ENCODE measurements at places on chromosomes 7 and 10. TPM values are rescaled to one million over a fixed set of nuclear protein-coding genes. Genes with fewer than 3 reads are reported as not detected.

The NKX1-2 gene
- not detected for total RNA-seq

The CLDN12 gene
- 29.0 TPM for total RNA-seq

The NFE2L3 gene
- 1.8 TPM for total RNA-seq

The PKD2L1 gene
- total RNA-seq = 1.1 TPM

The TCAF2 gene
- total RNA-seq = 3.6 TPM

The HTR5A gene
- total RNA-seq = not detected

The FGL2 gene
- 208 TPM for total RNA-seq

The MSMB gene
- total RNA-seq = not detected

DNA sequence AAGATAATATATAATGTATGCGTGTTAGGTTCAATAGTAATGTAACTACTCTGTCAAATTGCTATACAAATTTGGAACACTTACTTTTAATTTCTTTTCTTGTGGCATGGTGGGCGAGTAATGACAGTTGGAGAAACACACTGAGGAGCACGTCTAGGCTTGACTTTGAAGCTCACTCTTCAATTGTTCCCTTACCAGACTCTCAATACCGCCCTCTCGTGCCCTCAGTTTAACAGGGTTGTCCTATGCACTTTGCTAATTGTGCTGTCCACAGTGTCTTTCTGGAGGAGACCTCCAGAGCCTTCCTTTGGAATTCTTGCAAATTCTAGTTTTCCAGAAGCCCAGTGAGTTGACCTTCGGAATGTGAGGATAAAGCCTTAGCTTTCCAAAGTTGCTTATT is 107.2 kb upstream of the RELN start:
- no peaks in the 10 kb centered on the region for H3K27me3 ChIP-seq
- H3K4me3 ChIP-seq = no peak overlapping the region
- DNase-seq = no peak
- no peaks in the 10 kb centered on the region for H3K36me3 ChIP-seq
- H3K27ac ChIP-seq = no peak overlapping the region

DNA sequence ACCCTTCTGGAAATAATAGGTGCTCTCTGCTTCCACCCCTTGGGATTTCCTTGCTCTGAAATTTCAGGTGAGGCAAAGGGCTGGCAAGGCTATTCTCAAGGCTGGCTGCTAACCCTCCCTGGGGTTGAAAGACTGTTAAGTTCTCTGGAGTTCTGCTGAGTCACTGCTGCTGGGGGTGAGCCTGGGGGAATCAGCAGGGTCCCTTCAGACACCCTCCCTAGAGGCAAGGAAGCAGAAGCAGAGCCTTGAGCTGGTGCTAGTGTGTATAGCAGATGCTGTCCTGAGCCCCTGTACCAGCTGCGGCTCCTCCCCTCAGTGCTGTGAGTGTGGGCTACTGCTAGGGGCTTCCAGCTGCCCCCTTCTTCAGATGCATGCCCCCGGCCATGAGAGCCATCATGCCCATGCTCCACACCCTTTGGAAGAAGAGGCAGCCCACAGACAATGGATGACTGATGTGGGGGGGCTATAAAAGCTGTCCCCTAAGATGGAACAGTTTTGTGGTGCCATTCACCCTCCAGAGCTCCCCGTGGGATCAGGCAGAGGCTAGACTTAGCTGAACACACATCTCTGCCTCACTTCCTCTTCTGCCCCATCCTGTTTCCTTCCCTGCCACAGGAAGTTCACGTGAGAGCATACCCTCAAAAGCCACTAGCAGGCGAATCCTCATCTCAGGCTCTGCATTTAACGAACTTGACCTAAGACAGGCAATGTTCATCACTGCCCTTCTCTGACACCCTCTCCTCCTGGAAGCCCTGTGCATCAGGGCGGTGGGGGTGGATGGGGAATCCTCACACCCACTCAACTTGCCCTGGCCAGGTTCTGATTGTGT is 91.8 kb downstream of the SH3PXD2A start:
- H3K27ac ChIP-seq = no peak overlapping the region
- H3K36me3 ChIP-seq = no peaks in the 10 kb centered on the region
- DNase-seq = no peak
- no peak overlapping the region for H3K4me3 ChIP-seq
- no peaks in the 10 kb centered on the region for H3K4me1 ChIP-seq
- H3K27me3 ChIP-seq = no peaks in the 10 kb centered on the region

DNA sequence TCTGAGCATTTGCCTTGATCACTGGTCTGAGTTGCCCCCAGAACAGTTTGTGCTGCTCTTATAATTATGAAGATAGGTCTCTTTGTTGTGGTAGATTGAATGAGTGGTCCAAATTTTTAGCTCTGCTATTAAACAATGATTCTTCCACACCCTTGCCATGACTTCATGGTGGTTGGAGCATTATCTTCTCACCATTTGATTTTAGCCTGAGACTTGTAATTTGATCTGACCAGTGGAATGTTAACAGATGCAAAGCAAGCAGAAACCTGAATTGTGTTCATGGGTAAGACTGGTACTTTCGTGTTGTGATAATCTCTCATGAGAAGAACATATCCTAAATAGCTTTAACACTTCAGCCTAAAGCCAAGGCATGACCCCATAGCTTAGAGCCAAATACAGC is 139.1 kb downstream of the TFPI2 start:
- H3K36me3 ChIP-seq = no peaks in the 10 kb centered on the region
- no peak overlapping the region for H3K27ac ChIP-seq
- H3K27me3 ChIP-seq = no peaks in the 10 kb centered on the region
- no peaks in the 10 kb centered on the region for H3K4me1 ChIP-seq
- H3K4me3 ChIP-seq = no peak overlapping the region

DNA sequence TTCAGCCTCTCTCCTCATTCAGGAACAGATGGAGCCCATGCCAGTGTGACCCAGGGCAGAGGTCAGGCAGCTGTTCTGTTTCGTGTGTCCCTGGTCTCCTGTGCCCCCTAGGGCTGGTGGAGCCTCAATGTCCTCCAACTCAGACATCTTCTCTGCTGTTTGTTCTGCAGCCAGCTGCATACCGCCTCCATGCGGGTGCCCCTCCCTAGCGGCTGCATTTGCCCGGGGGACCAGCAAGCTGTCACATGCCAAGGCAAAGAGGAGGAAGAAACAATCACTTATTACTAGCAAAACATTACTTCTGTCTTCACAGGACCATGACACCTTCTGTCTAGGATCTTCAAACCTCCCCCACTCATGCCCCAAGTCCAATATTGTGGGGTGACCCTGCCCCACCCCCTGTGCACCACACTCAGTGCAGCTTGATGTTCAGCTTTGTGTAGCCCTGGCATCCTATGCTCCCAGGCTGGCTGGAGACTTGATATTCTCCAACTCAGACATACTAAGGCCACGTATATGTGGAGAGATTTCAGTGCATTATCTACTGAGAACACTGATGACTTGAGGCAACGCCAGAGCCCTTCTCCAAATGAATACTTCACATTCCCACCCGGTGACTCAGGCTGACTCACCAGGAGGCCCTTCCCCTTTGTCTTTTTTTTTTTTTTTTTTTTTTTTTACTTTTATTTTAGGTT is 188.9 kb downstream of the SKIDA1 start:
- no peaks in the 10 kb centered on the region for H3K36me3 ChIP-seq
- DNase-seq = peak; percentile 74
- no peaks in the 10 kb centered on the region for H3K27me3 ChIP-seq
- peaks cover 3% of the 10 kb centered on the region for H3K4me1 ChIP-seq

DNA sequence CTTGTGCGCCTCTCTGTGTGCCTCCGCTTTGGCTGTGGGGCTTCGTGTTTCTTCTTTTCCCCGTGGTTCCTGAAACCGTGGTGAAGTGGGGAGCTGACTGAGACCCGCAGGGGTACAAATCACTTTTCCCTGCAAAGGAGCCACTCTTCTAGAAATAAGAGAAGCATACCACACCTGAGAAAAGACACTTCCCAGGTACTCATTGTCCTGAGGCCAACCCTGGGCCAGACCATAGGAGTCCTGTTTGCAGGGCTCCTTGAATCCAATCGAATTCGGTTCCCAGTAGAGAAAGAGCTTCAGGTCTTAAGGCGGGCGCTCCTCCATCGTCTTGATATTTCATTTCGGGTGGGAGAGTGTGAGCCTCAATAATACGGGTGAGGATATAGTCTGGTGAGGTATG is 32.4 kb upstream of the ZNF273 start:
- no peaks in the 10 kb centered on the region for H3K4me1 ChIP-seq
- no peak for DNase-seq
- H3K36me3 ChIP-seq = no peaks in the 10 kb centered on the region
- no peaks in the 10 kb centered on the region for H3K27me3 ChIP-seq

DNA sequence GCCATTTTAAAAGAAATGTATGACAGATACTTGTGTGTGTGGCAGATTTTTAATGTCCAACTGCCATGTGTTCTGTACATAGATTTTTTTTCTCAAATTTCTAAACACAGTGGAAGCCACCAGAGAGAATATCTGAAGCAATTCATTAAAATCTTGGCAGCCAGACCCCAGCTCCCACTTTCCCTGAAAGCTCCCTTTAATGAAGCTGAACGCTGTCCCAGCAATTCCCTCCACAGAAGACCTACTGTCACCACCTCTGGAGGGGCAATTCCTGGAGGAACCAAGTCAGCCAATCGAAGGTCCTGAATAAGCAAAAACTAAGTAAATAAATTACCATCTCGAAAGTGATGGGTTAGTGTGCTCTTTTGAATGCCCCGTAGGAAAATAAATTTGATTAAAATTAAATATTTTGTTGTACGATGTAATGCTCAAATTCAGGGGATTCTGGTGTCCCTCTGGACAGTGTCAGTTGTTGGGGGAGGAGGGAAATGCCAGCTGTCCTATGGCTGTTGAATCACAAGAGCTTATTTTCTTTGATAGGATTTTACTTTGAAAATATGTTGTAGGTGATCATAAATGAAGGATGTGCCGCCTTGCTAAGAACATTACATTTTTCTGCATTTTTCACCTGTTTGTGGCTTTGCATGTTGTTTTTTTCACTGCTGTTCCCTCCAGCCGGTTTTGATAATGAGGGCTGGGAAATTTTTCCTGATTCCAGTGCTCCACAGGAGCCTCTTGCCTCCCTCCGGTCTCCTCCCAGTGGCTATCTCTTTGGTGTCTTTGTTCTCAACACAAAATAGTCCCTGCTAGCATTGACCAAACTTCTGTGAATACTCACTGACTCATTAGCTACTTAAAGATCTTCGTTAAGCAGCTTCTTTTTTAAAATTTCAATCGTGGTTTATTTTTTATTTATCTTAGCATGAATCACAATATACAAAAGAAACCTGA is 9.2 kb upstream of the GSAP start:
- no peaks in the 10 kb centered on the region for H3K4me1 ChIP-seq
- no peaks in the 10 kb centered on the region for H3K36me3 ChIP-seq
- H3K27me3 ChIP-seq = no peaks in the 10 kb centered on the region
- H3K27ac ChIP-seq = no peak overlapping the region

DNA sequence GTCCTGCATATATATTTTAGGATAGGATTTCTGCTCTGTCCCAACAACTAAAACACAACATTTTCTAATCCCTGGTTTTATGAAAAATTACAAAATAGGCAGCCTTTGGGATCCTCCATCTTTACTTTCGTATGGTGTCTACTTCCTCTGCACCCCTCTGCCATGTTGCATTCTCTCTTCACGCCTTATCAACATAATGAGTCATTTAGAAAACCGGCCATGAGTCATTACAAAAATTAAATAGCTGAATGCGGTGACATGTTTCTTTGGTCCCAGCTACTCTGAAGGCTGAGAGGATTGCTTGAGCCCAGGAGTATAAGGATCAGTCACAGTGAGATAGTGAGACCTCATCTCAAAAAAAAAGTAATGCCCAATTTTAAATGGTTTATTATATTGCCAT is 148.1 kb upstream of the CELF2 start:
- no peak for DNase-seq
- no peaks in the 10 kb centered on the region for H3K36me3 ChIP-seq
- H3K4me3 ChIP-seq = no peak overlapping the region
- H3K27ac ChIP-seq = no peak overlapping the region

DNA sequence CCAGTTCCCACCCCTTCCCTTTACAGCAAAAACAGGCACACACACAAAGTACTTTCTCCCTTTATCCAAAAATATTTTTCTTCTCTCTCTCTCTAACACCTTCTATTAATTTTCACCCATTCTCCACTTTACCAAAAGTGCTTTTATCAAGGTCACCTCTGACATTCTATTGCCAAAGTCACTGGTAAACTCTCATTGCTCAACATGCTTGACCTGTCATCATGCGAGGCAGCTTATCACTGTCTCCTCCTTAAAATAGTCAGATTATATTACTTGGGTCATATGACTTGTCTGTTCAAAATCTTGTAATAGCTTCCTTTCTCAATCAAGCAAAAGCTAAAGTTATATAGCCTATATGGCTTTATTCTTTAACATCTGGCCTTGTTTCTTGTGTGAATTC is 28.6 kb downstream of the MACC1 start:
- H3K4me1 ChIP-seq = no peaks in the 10 kb centered on the region
- no peak overlapping the region for H3K27ac ChIP-seq
- H3K27me3 ChIP-seq = no peaks in the 10 kb centered on the region
- H3K36me3 ChIP-seq = no peaks in the 10 kb centered on the region
- no peak for DNase-seq

DNA sequence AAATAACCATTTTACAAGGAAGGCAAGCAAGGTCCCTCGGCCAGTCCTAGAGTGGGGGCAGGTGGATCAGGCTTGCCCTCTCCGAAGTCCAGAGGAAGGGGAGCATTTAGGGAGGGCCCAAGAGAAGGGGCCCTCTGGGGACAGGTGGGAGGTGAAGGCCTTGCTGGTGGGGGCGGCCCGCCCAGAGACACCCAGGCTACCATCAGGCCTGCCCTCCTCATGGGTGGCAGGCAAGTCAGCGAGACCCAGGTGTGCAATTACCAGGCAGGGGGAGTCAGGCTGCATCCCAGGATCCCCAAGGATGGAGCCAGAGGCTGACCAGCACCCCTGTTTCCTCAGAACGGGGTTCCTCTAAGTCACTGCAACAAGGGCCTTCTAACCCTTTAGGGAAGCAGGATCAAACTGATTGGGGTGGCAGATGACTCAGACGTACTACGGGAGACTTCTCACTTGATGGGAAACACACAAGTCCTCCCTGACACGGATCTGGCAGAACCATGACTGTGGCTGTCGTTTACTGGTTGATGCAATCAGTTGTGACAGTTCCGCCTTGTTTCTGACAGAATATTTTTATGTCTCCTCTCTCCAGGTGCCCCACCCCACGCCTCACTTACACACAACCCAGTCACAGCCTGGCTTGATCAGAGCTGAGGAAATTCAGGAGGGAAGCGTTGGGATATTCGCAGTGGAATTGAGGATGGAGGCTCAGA is 8.2 kb downstream of the LOXL4 start:
- DNase-seq = no peak
- no peak overlapping the region for H3K4me3 ChIP-seq
- H3K4me1 ChIP-seq = no peaks in the 10 kb centered on the region
- no peaks in the 10 kb centered on the region for H3K36me3 ChIP-seq
- no peaks in the 10 kb centered on the region for H3K27me3 ChIP-seq

DNA sequence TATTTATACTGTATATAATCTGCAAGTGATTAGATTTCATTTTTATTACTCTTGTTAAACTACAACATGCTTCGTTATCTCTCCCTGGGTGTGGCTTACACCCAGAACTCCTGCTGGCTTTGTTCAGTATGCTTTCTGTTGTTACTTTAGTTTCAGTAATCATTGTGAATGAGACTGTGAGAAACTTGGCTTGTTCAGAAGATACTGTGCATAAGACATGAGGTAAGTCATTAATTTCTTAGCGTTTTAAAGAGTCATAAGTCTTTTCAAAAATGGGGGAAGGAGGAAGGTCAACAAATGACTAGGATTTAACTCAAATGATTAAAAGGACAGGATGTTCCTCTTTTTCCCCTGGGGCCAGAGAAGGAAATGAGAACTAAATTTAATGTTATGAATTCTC is 11.6 kb upstream of the ADD3 start:
- no peaks in the 10 kb centered on the region for H3K36me3 ChIP-seq
- no peak overlapping the region for H3K27ac ChIP-seq
- H3K4me1 ChIP-seq = no peaks in the 10 kb centered on the region
